Ammon's horn (tissue), 1 donor: ENCODE measurements at places on chromosomes 11 and 22.
A peak's percentile ranks its signal among the peaks of the same experiment; 100 is the strongest.

DNA sequence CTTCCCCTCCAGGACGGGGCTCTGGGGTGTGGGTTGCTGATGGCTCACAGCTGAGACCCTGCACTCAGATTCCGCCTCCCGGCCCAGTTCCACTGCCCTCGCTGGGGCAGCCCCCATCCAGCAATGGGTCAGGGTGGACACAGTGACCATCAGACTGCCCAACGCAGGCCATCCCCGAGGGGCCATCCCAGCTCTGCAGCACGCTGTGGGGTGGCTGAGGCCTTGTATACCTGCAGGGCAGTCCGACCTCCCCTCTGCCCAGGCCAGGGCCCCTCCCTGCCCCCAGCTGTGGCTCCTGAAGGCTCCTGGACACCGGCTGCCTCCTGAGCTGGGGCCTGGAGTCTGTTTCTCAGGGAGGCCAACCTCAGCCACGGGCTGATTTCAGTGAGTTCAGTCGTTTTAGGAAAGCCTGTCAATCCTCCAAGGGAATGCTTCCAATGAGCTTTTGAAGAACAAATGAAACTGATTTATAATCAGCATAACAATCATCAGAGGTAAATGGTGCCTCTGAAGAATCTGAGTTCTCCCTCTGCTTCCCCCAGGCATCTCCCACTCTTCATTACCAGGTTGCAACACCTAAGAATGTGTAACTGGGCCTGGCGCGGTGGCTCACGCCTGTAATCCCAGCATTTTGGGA lies 95.1 kb downstream of the CELSR1 start:
- no peak for DNase-seq

GRCh38 chr11:122981388-122982264 lies at the start of gene BSX:
TSS of gene BSX (minus strand) at chr11:122981834. CDS start at chr11:122981671, 163 bp downstream.
- DNase-seq: peak; percentile 24

DNA sequence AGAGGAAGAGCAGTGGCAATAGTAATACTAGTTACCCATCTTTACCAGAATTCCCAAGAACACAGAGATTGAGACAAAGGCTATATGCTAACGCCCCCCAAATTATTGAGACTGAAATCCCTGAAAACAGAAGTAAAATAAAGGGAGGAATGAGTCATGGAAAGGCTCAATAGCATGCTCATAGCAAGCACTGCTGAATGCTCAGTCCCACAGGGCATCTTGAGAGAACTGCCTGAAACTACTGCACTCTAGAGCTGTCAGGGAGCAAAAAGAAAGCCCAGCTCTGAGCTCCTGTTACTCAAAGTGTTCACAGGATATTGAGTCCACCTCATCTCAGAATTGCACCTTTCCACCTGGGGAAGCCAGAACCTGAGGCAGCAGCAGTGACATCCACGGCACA lies 44.1 kb upstream of the FIBIN start:
- DNase-seq: no peak

DNA sequence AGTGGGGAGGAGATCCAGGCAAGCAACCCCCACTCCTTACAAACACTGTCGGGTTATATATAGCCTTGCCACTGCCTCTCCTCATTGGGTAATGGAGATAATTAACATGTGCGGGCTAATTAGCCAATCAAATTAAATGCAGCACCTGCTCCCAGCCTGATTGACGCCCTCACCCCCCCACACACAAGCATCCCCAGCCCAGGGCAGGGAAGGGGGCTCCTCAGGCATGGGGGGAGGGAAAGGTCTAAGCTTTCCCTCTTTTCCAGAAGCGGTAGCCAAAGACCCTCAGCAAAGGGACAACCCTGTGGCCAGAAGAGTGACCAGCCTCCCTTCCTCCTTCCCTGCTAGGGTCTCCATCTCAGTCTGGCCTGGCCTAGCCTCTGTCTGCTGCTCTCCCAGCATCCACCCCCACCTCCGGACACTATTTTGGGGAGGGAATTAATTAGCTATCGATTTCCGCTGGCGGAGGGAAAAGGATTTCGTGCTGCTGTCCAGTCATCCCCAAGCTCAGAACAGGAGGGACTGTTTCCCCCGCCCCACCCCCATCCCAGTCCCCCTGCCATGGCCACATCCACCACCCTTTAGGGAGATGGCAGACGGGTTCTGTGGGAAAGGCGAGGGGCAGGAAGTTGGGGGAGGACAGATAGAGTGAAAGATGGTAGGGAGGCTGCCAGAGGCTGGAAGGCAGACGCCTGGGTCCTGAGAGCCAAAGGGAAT lies 7.1 kb downstream of the NRXN2 start:
- no peak for DNase-seq

GRCh38 chr11:127493330-127494022 lies 492.9 kb upstream of the KIRREL3 start:
- DNase-seq: peak; percentile 39
